Fibroblast of pulmonary artery (primary cell): ENCODE measurements at places on chromosomes 5 and 9.

DNA sequence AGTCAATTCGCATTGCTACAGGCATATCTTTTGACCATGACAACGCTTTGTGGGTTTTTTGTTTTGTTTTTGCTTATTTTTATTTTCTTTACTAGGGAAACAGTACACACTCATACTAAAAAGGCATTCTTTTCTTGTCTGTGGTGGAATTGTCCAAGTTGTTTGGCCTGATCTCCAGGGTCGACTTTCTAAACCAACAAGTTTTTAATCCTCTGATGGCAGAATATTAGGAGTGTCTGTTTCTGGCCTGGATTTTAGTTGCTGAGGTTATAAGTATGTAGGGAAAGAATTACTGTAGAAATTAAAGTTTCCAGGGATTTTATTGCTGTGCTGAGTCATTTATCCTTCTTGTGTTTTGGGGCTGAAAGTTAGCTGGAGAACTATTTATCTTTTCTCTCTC lies 218.5 kb downstream of the TAF11L14 start:
- DNase-seq, result no peak

DNA sequence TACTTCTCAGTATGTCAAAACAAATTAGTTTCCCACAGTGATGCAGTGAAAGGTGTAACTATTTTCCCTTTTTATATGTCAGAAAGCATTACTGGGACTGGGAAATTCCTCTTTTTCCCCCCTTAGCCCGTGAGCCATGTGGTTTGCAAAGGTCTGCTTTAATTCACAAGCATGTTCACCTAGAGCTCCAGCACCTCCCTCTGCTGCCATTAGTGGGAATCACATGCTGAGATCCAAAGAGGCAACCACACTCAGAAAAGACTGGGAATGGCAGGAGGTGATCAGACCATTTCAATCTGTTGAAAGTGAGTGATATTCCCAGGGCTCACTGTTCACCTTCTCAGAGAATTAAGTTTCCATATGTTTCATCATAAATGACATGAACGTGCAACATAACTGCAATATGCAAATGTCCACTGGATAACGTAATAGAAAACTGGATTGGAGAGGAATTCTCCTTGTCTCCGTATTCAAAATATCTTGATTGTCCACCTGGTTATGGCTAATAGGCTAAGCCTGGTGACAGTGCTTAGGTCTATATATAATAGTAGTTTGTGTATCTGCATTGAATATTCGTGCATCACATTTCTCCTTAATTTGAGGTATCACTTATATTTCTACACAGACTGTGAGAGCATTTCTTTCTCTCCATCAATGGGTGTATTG lies 703.5 kb upstream of the WWC1 start:
- DNase-seq, result peak; percentile 48

DNA sequence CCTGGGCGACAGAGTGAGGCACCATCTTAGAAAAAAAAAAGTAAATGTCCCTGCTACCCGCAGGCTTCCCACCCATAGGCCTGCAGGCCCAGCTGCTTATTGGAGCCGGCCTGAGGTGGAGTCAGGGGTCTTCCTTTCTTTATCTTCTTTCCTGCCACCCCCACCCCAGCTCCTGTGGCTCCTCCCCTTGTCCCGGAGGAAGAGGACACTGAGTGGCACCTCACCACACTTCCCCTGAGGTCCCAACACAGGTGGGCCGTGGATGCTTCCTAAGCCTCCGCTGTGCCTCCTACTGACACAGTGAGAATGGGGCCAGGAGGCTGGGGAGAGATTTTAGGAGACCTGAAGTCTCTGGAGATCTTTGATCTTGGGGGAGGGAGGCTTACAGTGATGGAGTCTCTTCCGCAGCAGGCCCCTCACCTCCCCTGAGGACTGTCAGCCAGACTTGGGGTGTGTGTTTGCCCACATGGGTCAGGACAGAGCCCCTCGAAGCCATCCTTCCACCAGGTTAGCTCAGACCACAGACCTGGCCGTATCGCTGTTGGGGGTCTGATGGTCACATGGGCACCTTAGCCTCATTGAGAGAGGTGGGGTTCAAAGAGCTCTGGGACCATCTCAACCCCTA lies 135.4 kb upstream of the IER5L start:
- DNase-seq, result no peak

DNA sequence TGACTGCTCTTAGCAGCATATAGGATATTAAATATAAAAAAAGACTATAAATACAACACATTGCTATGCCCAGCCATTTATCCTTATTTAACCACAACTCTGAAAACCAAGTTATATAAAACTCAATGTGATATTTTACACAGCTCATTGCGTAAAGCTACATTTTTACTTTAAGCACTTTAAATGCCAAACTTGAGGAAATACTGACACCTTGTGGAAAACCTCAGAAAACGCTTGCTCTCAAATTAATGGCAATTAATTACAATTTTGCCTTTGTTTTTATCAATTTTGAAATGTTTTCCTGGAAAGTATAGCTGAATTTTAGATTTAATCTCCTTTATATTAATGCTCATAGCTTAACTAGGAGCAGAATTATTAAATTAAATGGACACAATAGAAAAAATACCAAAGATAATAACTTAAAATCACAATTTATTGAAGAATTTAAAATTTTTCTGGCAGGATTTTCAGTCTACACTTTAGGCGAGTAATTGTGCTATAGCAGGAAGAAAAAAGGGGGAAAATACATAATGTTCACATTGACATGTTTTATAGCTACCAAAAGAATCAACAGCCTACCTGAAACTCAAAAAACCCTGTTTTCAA lies 25.2 kb upstream of the PLAC8L1 start:
- DNase-seq, result peak; percentile 68
